NCI-H1930 (cell line): ENCODE measurements at places on chromosomes 2 and 18.
A peak's percentile ranks its signal among the peaks of the same experiment; 100 is the strongest.

DNA sequence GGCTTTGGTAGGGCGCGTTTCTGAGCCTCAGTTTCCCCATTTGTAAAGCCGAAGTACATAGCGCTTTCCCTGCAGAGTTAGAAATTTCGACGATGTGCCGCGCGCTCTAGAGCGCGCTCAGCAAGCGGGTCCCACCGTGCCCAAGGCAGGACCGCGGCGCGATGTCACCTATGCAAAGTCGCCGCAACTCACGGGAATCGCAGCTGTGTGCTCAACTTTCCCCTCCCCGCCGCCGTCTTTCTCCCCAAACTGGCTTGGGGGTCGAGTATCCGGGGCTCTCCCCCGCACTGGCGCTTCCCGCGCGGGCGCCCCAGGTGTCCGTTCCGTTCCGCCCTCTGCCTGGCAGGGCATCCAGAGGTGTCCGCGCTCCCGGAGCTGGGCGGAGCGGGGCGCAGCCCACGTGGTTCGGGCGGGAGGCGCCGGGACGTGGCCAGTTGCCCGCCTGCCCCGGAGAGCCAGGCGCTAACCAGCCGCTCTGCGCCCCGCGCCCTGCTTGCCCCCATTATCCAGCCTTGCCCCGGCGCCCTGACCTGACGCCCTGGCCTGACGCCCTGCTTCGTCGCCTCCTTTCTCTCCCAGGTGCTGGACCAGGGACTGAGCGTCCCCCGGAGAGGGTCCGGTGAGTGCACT, at the start of gene MLPH:
TSS of gene MLPH (plus strand) at position 433 of the 630 bp plus-strand sequence. CDS start 6,176 bp downstream, outside the sequence.
- no peak for DNase-seq

- DNase-seq: no peak
Observed at GRCh38 chr2:231655894-231656293, 52.4 kb upstream of the PTMA start.

DNA sequence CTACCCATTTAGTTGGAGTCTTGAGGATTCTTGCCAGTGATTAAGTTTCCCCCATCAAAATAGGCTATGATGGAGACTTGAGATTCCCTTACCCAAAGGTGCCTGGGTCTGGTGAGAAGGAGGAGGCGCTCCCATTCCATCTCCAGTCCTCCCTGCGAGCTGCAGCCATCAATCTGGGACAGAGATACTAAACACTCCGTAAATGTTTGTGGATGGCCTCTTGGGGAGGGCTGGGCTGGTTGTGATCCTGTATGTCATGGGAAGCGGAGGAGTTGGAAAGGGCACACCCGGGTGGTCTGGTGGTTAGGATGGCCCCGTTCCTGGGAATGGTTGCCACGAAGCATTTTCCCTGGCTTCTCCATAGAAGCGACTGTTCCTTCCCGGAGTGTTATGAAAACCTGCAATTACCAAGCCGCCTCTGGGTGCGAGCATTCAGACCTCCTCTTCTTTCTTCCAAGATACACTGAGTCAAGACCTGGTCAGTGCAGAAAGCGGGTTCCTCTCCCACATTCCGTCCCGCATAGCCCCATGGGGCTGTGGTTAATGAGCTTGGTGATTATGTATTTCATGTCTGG, 196.9 kb downstream of the CTIF start:
- DNase-seq: no peak

DNA sequence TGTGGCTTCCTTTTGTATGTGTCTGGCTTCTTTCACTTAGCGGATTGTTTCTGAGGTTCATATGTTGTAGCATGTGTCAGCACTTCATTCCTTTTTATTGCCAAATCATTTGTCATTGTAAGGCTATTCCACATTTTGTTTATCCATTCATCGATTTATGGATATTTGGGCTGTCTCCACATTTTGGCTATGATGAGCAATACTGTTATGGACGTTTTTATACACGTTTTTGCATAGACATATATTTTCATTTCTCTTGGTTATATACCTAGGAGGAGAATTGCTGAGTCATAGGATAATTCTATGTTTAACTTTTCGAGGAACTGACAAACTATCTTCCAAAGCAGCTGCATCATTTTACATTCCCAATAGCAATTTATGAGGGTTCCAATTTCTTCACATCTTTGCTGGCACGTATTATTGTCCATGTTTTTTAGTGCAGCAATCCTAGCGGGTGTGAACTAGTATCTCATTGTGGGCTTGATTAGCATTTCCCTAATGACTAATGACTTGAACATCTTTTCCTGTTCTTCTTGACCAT, 48.1 kb upstream of the TBC1D8 start:
- DNase-seq: no peak

DNA sequence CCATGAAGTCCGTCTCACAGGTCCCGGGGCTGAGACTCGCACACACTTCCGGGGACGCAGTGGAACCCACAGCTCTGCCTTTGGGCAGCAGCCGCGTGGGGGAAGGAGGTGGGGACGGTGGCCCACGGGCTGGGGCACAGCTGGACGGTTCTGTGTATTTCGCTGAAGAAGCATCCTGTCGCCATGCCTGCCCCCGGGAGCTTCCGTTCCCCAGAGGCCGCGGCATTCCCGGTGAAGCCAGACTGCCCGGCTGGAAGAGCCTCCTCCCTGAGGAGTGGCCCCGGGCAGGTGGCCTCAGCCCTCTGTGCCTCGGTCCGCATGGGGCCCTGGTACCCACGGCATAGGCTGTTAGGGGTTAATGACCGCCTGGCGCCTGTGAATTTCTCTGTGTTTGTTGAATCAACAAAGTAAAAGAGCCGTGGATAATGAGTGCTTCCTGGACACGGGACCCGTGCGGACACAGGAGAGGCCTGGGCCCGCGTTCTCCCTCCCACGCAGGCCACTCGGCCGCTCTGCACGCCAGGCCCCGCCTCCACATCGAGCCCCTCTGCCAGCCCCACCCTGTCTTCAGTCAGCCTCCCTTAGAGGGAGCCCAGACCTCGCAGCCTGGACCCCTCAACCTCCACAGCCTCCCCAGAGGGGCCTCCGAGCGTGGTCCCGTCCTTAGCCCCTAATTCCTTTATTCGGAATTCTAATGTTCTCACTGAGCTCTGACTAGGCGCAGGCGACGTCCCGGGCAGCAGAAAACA, 51.0 kb downstream of the KCNG2 start:
- no peak for DNase-seq

- DNase-seq: no peak
Observed at GRCh38 chr2:207952564-207953345, 72.6 kb downstream of the PLEKHM3 start.

DNA sequence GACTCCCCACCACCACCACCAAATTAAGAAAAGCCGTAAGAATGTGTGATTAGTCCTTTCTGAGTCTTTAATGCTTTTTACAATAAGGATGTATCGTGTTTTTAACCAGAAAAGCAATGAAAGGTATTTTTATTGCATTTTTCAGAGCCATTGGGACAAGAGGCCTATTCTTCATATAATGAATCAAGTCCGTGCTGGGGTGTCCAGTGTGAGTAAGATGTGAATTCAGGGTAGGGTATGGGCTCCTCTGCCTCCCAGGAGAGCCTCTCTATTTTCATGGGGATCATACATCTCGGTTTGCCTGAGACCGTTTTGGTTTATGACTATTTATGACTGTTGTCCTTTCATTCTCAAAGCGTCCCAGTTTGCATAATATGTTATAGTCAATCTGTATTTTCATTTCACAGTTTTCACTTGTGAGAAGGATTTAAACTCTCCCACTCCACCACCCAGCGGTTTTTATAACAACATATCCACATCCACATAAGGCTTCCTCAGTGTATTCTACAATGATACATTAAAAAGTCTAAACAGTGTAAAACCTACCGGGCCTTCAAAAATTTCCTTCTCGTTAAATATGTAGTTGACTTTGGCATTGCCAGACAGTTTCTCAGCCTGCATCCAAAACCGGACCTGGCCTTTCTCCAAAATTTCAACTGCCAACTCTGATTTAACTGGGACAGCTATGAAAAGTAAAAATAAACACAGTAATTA, 80.8 kb upstream of the LPIN2 start:
- peak; percentile 3 for DNase-seq

DNA sequence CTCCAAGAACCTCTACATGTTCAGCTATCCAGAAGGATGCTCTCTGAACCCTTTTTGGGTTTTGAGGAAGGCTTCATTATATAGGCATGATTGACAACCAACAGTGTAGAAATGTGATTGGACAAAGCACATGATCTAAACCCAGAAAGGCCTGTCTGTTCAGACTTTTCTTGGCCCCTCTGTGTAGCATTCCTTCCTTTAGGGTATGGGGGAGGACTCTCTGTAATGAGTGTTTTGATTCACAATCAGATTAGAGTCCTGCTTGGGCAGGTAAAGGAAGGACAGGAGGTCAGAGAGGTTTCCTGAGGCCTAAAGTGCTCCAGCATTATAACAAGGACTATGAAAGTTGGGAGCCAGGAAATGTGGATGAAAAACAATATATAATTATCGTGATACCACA, 13.6 kb downstream of the GULP1 start:
- DNase-seq: no peak

DNA sequence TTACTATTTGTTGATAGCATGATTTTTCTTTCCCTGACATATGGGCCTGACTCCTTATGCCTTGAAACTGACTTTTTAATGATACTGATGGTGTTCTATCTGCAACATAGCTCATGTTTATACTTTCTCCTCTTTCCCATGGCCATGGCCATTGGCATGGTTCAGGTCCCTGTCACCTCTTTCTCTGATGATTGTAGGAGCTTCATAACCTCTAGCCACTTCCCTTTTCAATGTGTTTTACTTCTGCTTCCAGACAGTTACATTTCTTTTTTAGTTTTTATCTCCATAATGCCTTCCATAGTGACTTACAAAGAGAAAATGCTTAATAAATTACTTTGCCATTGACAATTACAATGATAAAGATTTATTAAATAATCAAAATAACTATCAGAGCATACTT, 177.9 kb upstream of the SETBP1 start:
- DNase-seq: no peak

GRCh38 chr2:10490806-10491291, 42.7 kb upstream of the ODC1 start:
- no peak for DNase-seq

DNA sequence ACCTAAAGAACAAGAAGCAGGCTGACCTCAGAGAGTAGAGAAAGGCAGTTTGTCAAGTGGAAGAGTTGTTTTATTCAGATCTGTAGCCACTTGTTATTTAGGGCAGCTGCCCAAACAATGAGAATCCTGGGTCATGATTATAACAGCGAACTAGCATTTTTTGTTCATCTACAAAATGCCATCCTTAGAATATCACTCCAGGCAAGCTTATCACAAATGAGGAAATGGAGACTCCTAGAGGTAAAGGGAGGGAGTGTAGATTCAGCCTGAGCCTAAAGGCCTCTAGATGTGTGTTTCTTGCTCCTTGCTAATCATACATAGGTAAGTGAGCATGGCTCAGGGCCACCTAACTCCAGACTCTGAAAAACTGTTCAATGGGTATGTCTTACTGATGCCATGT, 126.1 kb downstream of the HNMT start:
- DNase-seq: no peak

GRCh38 chr18:80227472-80227871, 19.8 kb downstream of the PARD6G start:
- no peak for DNase-seq

- no peak for DNase-seq
Observed at GRCh38 chr2:217459680-217460405, 543.0 kb downstream of the TNS1 start.

DNA sequence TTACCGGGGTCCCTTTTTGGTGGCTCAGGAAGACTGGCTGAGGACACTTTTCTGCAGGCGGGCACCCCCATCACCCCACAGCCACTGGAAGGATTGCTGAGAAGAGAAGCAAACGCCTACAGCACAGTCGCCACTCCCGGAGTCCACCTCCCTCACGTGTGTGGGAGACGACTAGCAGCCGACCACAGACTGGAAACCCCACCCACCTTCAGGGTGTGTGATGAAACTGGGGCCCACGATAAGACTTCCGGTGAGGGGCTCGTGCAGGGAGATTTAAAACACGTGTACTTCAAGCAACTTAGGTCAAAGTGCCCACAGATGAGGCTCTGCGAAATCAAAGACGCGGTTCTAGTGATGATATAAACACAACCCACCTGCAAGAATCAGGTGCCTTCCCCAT, 26.3 kb downstream of the MBP start:
- DNase-seq: no peak

DNA sequence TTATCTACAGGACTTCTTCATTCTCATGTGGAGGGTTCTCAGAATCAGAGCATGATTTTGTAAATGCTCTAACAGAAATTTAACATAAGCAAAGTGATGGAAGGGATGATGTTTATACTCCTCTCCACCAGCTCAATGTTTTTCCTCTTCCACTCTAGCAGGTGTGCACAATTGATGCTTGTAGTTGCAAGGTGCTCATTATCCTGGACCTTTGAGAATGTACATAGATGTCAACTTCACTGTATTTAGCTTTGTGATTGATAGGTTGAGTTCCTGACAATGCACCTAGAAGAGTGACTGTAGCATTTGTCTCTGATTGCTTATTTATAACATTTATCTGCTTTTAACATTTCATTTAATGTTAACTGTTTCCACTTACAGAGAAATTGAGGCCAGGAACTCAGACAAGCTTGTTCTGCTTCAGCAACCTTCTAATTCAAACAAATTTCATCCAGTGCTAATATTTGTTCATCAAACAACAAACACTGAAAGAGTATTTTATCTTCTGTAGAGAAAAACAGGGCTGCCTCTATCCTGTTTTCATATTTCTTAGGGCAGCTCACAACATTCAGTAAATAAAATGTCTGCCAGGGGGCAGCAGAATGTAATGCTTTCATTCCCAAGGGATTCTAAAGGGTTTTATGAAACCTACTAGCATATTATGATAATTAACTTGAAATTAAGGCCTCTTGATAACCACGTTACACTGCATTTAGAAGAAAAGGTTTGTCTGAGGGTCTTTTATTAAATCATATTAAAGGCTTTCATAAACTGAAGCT, 127.9 kb upstream of the NOL4 start:
- peak; percentile 93 for DNase-seq

DNA sequence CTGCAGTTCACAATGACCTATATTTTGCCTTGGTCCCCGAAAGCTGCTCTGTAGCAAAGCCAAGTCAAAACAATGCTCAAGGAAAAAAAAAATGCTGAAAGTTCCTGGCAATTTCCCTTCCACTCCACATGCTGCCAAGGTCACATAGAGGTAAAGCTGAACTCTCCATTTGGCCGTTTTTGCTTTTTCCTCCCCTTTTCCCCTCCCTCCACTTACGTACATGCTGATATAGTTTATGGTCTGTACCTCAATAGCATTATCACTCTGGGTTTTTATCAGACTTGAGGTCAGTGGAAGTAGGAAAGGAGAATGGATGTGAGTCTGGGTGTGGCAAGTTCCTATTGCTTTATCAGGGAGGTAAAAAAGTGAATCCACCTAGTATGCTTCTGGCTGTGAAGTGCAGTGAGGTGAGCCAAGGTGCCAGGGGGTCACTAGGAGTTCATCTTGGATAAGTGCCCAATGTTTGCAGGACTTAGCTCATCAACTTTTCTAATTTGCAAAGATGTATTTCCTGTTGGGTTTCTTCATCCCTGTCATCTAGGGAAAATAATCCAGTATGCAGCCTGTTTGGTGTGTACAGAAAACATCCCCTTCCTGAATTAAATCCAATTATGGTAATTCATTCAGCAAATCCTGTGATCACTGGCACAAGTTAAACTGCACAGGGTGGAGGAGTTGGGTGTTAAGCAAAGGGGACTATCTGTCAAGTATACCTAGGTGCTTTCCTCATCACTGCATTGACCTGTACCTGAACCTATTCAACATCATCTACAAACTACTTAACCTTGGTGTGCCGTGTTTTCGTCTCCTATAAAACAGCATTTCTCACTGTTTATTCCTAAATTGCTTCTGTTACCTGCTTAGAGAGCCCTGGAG, 124.3 kb upstream of the CYP26B1 start:
- no peak for DNase-seq

GRCh38 chr2:39448169-39448502, 11.1 kb upstream of the MAP4K3 start:
- no peak for DNase-seq

GRCh38 chr18:46642561-46642960, 14.5 kb downstream of the LOXHD1 start:
- no peak for DNase-seq
